Thymus (tissue), 14 donors: ENCODE measurements at places on chromosomes 2 and 18. TPM values are rescaled to one million over a fixed set of nuclear protein-coding genes. Genes with fewer than 3 reads are reported as not detected.

GRCh38 chr2:17858064-17858463 lies 20.4 kb upstream of the KCNS3 start:
- no peak overlapping the region for H3K4me3 ChIP-seq
- H3K27me3 ChIP-seq, result no peaks in the 10 kb centered on the region
- no peak for DNase-seq

DNA sequence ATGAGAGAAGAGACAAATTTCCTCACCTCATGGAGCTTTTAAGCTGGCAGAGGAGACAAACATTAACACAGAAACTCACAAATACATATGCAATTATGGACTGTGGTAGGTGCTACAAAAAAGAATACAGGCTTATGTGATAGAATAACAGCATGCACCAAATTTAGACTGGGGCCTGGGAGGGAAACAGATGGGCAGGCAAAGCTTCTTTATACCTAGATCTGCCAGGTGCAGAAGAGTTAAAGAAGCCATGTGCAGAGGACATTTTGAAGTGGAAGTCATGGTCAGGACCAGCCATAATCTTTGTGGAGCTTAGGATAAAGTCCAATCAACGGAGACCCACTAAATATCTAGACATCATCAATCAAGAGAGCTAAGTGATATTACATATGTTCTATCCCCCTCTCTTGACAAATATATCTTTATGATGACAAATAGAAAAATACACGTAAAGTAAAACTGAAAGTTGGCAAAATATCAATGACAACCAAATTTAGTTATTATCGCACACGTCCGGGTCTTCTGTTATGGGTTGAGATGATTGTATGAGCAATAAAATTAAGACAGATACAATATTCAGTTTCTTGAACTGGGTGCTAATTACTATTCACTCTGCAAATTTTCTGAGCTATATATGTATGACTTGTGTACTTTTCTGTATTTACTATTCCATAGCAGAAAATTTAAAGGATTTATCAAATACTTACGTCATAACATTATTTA lies 44.1 kb downstream of the CD28 start:
- H3K27ac ChIP-seq, result no peak overlapping the region
- H3K4me1 ChIP-seq, result peaks cover 9% of the 10 kb centered on the region
- no peak overlapping the region for H3K4me3 ChIP-seq
- peaks cover 10% of the 10 kb centered on the region for H3K36me3 ChIP-seq

- no peak for DNase-seq
- no peaks in the 10 kb centered on the region for H3K27me3 ChIP-seq
- H3K4me1 ChIP-seq, result no peaks in the 10 kb centered on the region
- H3K4me3 ChIP-seq, result no peak overlapping the region
Observed at GRCh38 chr18:66615176-66615575, 11.3 kb upstream of the CDH19 start.

DNA sequence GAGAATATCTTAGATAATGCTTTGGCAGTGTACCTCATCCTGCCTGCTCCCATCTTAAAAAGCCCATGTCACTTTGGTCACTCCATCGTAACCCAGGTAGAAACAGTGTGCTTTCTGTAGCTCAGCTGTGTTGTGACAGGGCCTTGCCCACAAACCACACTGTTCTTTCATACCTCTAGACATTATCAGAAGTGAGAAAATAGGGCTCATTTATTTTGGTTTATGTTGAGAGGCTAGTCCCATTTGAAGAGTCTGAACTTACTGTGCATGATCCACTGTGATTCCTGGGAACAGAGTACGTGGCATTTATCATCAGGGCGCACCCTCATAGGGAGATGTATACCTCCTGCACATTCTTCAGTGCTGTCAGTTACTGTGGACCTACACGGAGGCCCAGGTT lies 69.7 kb downstream of the FEZ2 start:
- peaks cover 2% of the 10 kb centered on the region for H3K36me3 ChIP-seq
- no peak overlapping the region for H3K4me3 ChIP-seq
- peak overlapping the region; percentile 18 for H3K27ac ChIP-seq
- DNase-seq, result no peak
- no peaks in the 10 kb centered on the region for H3K27me3 ChIP-seq
- H3K4me1 ChIP-seq, result no peaks in the 10 kb centered on the region

DNA sequence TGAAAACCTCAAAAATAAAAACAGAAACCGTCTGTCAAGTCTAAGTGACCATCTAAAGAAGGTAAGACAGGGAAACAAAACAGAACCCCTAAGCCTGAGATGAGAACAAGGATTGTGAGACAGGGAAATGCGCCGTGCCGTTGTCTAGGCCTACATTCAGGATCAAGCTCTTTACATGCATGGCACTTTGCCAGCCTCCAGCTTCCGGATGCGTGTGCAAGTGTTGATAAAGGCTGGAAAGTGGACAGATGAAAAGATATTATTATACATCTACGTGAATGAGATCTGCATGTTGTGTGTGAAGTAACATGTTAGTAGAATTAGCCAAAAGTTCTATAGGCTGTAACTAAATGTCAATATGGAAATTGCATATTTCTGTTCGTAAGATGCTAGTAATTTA lies 28.6 kb upstream of the TMEM87B start:
- H3K4me1 ChIP-seq, result peaks cover 2% of the 10 kb centered on the region
- no peaks in the 10 kb centered on the region for H3K27me3 ChIP-seq
- H3K4me3 ChIP-seq, result no peak overlapping the region
- H3K36me3 ChIP-seq, result no peaks in the 10 kb centered on the region
- no peak for DNase-seq

DNA sequence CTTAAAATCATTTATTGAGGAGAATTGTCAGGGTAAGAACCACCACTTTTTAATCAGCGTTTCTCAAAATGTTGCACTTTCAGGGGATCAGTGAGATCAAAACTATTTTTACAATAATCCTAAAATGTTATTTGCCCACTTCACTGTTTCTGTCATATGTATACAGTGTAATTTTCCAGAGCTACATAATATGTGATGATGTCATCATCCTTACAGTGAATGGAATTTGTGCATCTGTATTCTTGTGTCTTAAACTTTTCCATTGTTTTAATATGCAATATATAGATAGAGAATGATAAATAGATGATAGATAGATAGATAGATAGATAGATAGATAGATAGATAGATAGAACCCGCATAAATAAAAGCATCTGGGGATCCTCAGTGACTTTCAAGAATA lies 518.0 kb downstream of the ADCYAP1 start:
- no peak overlapping the region for H3K4me3 ChIP-seq
- no peaks in the 10 kb centered on the region for H3K36me3 ChIP-seq
- no peak for DNase-seq
- no peak overlapping the region for H3K27ac ChIP-seq
- H3K4me1 ChIP-seq, result no peaks in the 10 kb centered on the region
- no peaks in the 10 kb centered on the region for H3K27me3 ChIP-seq

GRCh38 chr2:150425121-150425955 lies 62.1 kb downstream of the RND3 start:
- H3K27me3 ChIP-seq, result no peaks in the 10 kb centered on the region
- no peaks in the 10 kb centered on the region for H3K36me3 ChIP-seq
- H3K4me3 ChIP-seq, result no peak overlapping the region

GRCh38 chr2:2109186-2109585 lies 221.9 kb downstream of the MYT1L start:
- H3K36me3 ChIP-seq, result no peaks in the 10 kb centered on the region
- no peak overlapping the region for H3K4me3 ChIP-seq
- H3K4me1 ChIP-seq, result no peaks in the 10 kb centered on the region
- no peaks in the 10 kb centered on the region for H3K27me3 ChIP-seq
- DNase-seq, result no peak

GRCh38 chr18:49018554-49019445 lies 68.0 kb upstream of the SMAD7 start:
- H3K4me3 ChIP-seq, result no peak overlapping the region
- H3K27ac ChIP-seq, result no peak overlapping the region
- H3K27me3 ChIP-seq, result no peaks in the 10 kb centered on the region
- DNase-seq, result no peak

- no peak for DNase-seq
- H3K27ac ChIP-seq, result no peak overlapping the region
- H3K27me3 ChIP-seq, result no peaks in the 10 kb centered on the region
- peaks cover 4% of the 10 kb centered on the region for H3K4me1 ChIP-seq
- no peaks in the 10 kb centered on the region for H3K36me3 ChIP-seq
- H3K4me3 ChIP-seq, result no peak overlapping the region
Observed at GRCh38 chr2:29526587-29527586, 394.5 kb downstream of the ALK start.

DNA sequence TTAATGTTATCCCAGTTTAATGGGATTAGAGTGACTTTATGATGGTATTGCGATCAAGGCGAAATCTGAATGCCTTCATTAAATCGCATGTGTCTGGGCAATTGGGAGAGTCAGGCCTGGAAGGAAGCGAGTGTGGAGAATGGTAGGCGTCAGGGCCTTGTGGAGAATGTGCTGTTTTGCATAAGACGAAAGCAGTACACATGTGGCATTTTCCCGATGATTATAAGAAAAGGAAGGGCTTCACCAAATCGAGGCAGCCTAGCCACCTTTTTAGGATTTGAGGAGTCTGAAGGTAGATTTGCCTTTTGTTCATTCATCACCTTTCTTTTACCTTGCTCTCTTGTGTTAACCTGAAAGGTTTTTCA lies 1.0 kb downstream of the ZNF532 start:
- no peaks in the 10 kb centered on the region for H3K4me1 ChIP-seq
- no peak for DNase-seq
- H3K4me3 ChIP-seq, result no peak overlapping the region
- H3K27me3 ChIP-seq, result peaks cover 42% of the 10 kb centered on the region

DNA sequence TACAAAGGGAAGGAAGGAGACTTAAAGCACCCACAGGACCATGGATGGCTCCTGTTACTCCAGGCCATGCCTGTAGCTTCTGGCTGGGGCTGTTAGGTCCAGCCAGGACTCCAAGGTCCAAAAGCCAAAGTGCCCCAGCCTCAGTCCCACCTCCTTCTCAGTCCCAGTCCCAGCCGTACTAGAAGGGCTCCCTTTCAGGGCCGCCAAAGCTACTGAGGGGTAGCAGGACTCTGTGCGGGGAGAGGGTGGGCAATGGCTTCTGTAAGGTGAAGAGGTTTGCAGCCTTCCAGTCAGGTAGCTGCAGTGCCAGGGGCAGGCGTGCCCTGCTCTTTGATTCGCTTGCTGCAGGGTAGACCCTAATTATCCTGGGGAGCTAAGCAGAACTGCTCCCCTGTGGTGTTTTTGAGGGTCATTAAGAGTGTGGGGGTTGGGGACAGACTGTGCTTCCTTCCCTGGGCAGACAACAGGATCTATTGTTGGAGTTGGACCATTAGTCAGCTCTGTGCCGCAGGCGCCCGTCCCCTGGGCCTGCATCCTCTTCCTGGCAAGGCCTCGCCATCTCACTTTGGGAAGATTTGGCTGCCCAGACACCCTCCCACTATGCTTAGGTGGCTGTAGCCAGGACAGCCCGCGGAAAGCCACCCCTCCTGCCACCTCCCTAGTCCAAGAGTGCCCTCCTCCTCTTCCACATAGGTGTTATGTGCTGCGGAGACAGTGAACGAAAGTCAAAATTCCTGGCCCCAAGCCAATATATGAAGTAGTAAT lies 118.8 kb downstream of the ZBTB7C start:
- H3K4me3 ChIP-seq, result no peak overlapping the region
- H3K27ac ChIP-seq, result no peak overlapping the region
- H3K4me1 ChIP-seq, result no peaks in the 10 kb centered on the region
- H3K36me3 ChIP-seq, result no peaks in the 10 kb centered on the region
- H3K27me3 ChIP-seq, result no peaks in the 10 kb centered on the region
- DNase-seq, result no peak

- H3K27ac ChIP-seq, result no peak overlapping the region
- H3K4me1 ChIP-seq, result no peaks in the 10 kb centered on the region
- H3K36me3 ChIP-seq, result no peaks in the 10 kb centered on the region
- no peaks in the 10 kb centered on the region for H3K27me3 ChIP-seq
- no peak for DNase-seq
- H3K4me3 ChIP-seq, result no peak overlapping the region
Observed at GRCh38 chr18:564708-565561, 15.2 kb upstream of the CETN1 start.

- H3K4me1 ChIP-seq, result no peaks in the 10 kb centered on the region
- no peaks in the 10 kb centered on the region for H3K27me3 ChIP-seq
- no peak overlapping the region for H3K4me3 ChIP-seq
- no peak for DNase-seq
- H3K36me3 ChIP-seq, result no peaks in the 10 kb centered on the region
Observed at GRCh38 chr2:192007581-192008228, 160.8 kb upstream of the CAVIN2 start.

DNA sequence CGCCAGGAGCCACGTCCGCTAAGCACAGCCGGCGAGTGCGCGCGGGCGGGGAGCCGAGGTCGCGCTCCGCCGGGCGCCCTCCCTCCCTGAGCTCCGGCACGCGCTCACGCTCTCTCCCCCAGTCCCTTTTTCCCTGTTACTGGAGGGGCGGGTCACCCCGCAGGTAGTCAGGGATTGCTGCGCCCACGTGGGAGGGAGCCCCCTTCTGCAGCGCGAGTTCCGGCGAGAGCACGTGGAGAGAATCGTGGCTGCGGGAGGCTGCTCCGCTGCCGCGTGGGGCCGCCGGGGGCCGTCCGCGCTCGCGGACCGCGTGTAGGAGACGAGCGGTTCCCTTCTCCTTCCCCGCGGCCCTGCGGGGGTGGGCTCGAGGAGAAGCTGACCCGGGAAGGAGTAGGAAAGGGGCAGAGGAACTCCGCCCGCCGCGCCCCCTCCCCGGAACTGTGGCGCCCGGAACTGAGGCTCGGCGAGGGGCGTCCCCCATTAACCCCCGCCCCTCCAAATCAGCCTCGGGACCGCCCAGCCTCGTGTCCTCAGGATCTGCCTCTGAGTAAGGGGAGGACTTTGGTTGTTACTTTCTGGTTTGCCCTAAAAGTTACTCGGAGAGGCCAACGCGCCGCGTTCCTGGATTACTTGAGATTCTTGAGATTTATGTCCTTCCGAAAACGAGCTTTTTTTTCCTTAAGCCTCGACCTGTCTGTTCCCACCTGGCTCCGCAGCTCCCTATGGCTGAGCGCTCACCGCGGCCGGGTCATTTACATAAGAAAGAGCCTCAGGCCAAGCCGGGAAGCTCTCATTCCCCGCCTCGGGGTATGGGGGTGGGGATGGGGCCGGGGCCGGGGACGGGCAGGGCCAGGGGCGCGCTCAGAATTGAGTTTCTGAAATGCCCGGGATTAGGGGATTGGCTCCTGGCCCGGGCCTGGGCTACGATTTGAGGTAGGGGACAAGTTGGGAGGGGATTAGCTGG lies 1.1 kb downstream of the HK2 start:
- peaks cover 11% of the 10 kb centered on the region for H3K27me3 ChIP-seq
- DNase-seq, result peak; percentile 57
- H3K4me1 ChIP-seq, result peaks cover 39% of the 10 kb centered on the region
- H3K4me3 ChIP-seq, result peak overlapping the region; percentile 69
- no peaks in the 10 kb centered on the region for H3K36me3 ChIP-seq

GRCh38 chr2:236689981-236690380 lies 120.4 kb downstream of the ACKR3 start:
- H3K4me3 ChIP-seq, result no peak overlapping the region
- peaks cover 7% of the 10 kb centered on the region for H3K27me3 ChIP-seq
- no peaks in the 10 kb centered on the region for H3K36me3 ChIP-seq
- no peak overlapping the region for H3K27ac ChIP-seq
- H3K4me1 ChIP-seq, result peaks cover 3% of the 10 kb centered on the region

- no peak for DNase-seq
- H3K4me3 ChIP-seq, result no peak overlapping the region
- H3K27ac ChIP-seq, result no peak overlapping the region
- no peaks in the 10 kb centered on the region for H3K27me3 ChIP-seq
Observed at GRCh38 chr2:36541891-36542595, 55.9 kb downstream of the FEZ2 start.

GLI2 gene
- 1.3 TPM for polyA plus RNA-seq

CCNT2 gene
- polyA plus RNA-seq, result 26.1 TPM

NOSTRIN gene
- polyA plus RNA-seq, result 8.1 TPM

PTPRN gene
- polyA plus RNA-seq, result 0.41 TPM
